ENCODE measurements at places on chromosomes 16 and 17.
A peak's percentile ranks its signal among the peaks of the same experiment; 100 is the strongest.

- no peak for DNase-seq
Observed at GRCh38 chr16:75065149-75065505, 51.5 kb downstream of the LDHD start.

DNA sequence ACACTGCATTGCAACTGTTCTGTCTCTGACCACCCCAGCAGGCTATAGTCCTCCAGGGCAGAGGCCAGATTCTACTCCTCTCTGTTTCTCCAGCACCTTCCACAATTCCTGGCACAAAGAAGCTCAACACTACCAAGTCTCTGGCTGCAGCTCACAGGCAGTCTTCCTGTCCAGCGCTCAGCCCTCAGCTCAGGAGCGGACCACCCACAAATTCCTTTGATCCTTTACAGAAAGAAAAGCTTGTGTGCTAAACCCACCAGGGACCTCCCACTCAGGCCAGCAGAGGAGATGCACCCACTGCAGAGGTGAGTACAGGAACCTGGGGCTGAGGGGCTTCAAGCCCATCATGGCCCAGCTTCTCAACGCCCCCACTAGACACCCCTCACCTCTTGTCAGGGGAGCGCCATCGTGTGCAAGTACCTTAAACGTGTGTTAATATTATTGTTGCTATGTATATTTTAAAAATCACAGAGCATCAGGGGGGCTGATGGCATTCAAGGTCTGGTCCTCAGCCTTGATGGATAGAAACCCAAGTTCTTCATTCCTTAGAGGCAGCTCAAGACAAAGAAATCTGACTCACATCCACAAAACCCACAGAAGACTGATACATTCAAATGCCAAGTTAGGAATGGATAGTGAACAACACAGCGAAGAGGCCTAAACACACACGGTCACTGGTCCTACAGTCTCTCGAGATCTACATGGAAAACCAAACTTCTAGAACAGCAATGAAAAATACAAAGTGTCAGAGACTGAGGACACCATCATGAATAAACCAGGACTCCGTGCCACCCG, 8.4 kb downstream of the HSDL1 start:
- no peak for DNase-seq

GRCh38 chr16:14405611-14406537, 224.2 kb downstream of the PARN start:
- DNase-seq, result no peak

GRCh38 chr16:2296661-2297505, 29.0 kb upstream of the RNPS1 start:
- peak; percentile 23 for DNase-seq

- DNase-seq, result no peak
Observed at GRCh38 chr17:70377654-70378053, 208.3 kb downstream of the KCNJ2 start.

GRCh38 chr16:49496656-49497055, 123.1 kb downstream of the C16orf78 start:
- DNase-seq, result no peak

DNA sequence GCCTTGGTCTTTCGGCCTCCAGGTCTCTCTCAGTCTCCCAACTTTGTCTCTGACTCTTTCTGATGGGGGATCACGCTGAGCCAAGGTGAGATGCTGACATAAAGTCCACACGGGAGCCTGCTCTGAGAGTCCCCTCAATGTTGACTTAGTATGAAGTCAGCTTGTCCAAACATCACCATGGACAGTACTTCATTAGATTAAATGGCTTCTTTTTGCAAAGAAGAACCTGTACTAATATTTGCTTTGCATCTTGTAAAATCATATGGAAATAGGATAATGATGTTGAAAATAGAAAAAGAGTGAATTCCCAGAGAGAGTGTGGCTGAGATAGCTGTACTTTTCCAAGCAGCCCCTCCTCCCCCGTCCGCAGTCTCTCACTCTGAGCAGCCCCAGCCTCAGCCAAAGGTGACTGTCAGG, 56.7 kb upstream of the SIAH1 start:
- no peak for DNase-seq

DNA sequence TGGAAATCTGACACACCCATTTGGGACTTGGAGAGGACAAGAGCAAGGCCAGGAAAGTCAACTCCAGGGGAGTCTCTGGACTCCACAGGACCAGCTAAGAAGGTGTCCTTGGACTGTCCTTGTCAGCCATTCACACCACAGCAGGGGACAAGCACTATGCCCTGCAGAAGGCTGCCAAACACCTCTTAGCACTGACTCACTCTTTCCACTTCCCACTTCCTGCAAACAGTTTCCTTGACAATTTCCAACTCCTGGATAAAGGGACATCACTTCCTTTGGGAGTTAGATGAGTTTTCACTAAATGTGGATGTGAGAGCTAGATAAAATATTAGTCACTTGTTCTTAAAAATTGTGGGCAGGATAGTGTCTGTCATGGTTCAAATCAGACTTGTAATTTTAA, 37.8 kb upstream of the BCAR1 start:
- DNase-seq, result no peak

DNA sequence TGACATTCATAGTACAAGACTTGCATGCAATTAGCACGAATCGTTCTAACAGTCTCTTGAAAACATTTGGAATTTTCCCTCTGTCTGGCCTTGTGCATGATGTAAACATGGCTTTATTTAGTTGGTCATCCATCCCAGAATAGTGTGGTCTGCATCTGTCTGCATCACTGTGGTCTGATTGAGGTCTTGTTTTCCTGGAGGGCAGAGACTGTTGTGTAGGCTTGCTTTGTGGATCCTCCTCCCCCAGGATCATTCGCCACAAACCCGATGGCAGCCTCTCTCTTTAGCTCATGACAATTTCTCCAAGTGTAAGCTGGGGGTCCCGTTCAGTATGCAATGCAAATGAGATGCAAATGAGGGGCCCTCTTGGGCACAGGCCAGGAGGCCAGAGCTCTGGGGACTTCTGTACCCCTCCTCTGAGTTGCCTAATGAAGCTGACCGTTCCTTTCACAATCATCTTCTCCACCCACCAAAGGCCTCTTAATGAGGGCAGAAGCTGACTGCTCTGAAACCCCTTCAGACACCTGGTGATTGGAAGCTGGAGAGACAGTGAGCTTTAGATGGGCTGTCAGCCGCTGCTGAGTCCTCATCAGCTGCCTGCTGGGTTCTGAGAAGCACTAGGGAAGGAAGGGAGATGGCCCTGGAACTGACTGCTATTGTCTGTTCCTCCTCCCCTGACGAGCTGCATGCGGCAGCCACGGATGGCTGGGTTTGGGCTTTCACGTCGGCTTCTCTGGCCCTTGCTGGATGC, 201.2 kb upstream of the CACNG3 start:
- DNase-seq, result no peak

DNA sequence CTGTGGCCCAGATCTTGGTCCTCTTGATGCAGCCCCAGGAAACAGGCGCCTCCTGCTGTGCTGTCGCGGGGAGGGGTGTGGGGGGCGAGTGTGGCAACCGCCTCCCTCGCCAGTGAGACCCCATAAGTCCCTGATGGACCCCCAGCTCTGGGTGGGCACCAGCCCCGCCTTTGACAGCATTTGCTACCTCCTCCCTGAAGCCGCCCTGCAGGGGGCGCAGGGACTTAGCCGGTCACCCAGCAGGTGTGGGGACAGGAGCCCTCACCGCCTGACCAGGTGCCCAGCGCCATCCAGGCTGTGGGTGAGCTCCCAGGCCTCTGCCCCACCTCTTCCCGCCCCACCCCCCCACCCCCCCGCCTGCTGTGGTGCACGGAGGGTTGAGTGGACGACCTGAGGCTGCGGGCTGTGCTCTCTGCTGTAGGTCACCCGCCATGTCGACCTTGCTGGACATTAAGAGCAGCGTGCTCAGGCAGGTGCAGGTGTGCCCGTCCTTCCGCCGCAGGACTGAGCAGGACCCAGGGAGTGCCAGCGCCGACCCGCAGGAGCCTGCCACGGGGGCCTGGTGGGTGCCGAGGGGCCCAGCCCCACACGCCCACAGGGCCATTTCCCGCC, 4.8 kb downstream of the BAIAP3 start:
- DNase-seq, result no peak

DNA sequence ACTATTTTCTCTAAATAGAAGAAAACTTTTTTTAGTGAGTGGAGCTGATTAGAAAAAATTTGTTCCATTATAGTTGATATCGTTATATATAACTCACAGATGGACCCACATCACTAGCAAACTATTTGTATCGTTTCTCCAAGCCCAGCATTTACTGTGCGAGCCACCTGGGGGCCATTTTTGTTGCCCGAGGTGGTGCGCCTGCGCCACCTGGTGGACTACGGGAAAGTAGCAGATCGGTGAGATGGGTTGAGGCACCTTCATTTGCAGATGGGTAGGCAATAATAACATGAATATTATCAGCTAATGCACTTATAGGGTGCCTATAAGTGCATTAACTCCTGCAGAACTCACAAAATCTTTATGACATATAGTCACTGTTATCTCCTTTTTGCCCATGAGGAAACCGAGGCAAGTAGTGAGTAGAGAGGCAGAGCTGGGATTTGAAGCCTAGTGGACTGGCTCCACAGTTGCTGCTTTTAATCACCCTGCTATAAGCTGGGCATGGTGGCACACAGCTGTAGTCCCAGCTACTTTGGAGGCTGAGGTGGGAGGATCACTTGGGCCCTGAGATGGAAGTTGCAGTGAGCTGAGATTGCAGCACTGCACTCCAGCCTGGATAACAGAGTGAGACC, 23.2 kb upstream of the NTN1 start:
- peak; percentile 66 for DNase-seq

DNA sequence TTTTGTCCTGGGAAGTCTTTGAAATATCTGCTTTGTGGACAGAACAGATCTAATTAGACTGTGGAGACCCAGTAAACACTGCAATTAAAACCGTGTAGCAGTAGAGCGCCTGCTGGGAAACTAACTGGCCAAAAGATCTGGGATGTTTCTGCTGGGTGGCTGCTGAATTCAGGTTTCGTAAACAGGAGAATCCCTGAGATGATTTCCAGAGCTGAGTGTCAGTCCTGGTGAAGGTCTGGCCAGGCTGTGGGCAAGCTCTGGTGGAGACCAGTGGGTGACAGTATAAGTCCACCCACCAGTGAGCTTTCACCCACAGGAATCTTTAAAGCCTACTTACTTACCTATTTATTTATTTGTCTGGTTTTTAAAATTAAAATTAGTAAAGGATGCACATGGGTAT, 257.2 kb downstream of the IRF8 start:
- DNase-seq, result no peak

- DNase-seq, result no peak
Observed at GRCh38 chr16:88825146-88825545, 13.4 kb upstream of the APRT start.

DNA sequence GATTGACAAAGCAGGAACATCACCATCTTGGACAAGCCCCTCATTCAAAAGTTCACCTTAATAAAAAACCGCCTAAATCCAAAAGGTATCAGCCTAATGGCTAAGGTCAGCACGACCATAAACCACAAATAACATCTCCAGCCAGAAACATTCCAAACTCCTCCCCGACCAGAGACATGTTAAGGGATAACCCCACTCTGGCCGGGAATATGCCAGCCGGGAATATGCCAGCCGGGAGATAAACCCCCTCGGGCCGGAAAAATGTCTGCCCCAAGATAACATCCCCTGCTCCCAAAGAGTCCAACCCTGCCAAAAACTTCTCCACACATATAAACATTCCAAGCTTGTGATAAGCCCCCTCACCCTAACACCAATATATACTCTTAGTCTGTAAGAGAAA, 1.4 kb downstream of the DHX33 start:
- no peak for DNase-seq

- no peak for DNase-seq
Observed at GRCh38 chr17:75499313-75500022, 15.9 kb downstream of the CASKIN2 start.

DNA sequence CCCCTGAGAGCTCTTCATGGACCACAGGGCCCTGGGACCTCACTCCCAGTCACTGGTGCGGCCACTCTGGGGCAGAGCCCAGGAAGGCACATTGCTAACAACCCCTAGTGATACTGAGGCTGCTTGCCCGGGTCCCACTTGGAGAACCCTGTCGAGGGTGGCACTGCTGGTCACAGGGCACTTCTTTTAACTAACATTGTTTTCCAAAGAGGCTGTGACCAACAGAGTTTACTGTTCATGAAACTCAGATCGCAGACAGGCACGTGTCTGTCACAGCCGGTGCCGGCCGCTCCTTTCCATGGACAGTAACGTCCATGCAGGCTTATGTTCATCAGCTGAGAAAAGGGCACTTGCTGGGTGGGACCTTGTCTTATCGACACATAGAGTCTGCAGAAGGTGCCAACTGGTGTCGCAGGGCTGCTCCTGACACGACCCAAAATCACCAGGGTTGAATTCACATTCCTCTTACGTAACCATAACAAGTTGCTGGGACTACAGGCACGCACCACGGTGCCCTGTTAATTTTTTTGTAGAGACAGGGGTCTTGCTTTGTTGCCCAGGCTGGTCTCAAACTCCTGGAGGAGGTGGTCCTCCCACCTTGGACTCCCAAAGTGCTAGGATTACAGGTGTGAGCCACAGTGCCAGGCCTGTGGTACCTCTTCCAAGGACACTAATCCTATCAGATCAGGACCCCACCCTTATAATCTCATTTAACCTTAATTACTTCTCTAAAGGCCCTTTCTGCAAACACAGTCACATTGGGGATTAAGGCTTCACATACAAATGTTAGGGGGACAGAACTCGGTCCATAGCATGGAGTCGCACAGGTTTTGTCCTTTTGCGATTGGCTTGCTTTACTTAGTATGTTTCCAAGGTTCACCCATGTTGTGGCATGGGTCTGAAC, 1.2 kb upstream of the ZC3H18 start:
- no peak for DNase-seq

- DNase-seq, result peak; percentile 77
Observed at GRCh38 chr17:7173687-7174602, 5.2 kb downstream of the ASGR1 start.

DNA sequence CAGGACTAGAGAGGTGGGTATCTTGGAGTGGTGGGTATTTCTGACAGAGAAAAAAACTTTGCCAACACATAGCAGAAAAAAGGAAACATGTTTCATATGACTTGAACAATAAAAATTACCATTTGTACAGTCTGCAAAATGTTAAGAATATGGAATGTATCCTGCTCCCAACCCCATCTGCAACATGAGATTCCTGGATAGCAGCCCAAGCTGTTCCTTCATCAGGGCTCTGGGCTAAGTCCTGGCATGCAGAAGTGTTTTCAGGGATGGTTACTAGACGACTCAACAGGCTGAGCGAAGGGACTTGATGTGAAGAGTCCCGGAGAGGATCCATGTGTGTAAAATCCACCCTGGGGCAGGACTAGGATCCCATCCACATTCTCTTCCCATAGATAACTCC, 121.0 kb upstream of the IRX3 start:
- DNase-seq, result no peak

GRCh38 chr16:79926451-79927205, 326.1 kb upstream of the MAF start:
- no peak for DNase-seq

- no peak for DNase-seq
Observed at GRCh38 chr16:67790071-67790470, 16.3 kb downstream of the RANBP10 start.

- DNase-seq, result peak; percentile 86
Observed at GRCh38 chr17:42985225-42985624, 4.9 kb downstream of the RUNDC1 start.

- no peak for DNase-seq
Observed at GRCh38 chr16:88805887-88806393, 2.4 kb downstream of the CDT1 start.

- no peak for DNase-seq
Observed at GRCh38 chr17:20098314-20098713, 89.2 kb downstream of the SPECC1 start.
